ENCODE measurements at places on chromosomes 13 and 19.
A peak's percentile ranks its signal among the peaks of the same experiment; 100 is the strongest.

DNA sequence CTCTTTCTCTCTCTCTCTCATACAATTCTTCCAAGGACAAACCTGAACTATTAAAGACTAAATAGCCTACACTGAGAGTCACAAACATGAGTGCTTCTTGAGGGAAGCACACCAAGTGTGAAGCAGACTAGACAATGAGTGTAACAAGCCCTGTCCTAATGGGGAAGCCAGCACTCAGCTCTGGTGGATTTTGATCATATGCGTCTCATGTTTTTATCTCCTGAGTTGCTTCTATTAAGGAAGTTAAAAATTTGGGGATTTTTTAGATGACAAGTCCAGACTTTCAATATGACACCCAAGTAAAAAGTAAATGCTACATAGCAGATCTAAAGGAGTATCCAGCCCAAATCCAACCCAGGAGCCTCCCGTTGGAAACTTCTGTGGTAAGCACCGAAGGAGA, 437.8 kb downstream of the RFC3 start:
- DNase-seq: no peak

- no peak for DNase-seq
These were observed 148.7 kb downstream of the COL4A1 start for GRCh38 chr13:110158226-110158625.

DNA sequence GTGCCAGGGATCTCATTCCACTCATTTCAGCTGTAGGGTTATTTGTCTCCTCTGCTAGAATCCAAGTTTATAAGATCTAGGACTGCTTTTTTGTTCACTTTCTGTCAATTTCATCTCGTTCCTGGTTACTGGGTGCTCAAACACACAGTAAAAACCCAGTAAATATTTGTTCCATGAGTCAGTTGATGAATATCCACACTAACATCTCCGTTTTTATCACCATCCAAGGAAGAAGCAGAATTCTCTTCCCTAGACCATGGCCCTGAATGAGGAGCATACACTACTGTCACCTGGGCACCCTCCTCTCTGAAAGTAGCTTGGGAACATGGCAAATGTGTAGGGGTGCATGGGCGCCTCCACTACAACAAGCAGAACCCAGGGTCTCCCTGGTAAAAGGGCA, 390.8 kb downstream of the FOXO1 start:
- no peak for DNase-seq

- DNase-seq: no peak
These were observed 271.0 kb downstream of the SLITRK5 start for GRCh38 chr13:87942205-87942604.

- DNase-seq: no peak
These were observed 6.1 kb downstream of the FIZ1 start for GRCh38 chr19:55593096-55593772.

DNA sequence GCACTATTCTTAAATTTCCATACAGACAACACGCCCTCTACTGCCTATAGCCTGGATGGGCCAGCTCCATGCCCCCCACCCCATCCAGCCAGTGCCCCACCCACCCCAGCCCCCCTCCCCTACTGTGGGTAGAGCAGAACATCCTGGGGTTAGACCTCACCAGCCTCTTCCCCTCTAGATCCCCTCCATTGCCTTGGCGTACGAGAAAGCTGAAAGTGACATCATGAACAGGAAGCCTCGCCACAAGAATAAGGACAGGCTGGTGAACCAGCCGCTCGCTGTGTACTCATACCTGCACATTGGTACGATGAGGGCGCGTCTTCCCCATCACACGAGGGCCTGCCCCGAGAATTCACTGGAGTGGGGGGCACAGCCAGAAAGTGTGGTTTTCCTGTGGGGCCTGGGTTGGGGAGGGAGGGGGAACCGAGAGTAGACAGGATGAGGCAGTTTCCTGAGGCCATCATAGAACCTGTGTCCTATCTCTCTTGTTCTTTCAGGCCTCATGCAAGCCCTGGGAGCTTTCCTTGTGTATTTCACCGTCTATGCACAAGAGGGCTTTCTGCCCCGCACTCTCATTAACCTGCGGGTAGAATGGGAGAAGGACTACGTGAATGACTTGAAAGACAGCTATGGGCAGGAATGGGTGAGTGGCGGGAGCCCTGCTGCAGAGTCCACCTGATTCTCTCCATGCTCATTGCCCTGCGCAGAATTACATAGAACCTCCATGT, 29.1 kb downstream of the ATP12A start:
- DNase-seq: no peak

GRCh38 chr19:49684251-49684982, 5.0 kb upstream of the ADM5 start:
- DNase-seq: no peak

- peak; percentile 71 for DNase-seq
These were observed 2.2 kb upstream of the CEACAM6 start for GRCh38 chr19:41753159-41753558.

- DNase-seq: no peak
These were observed 15.1 kb downstream of the HPN start for GRCh38 chr19:35056513-35057063.

DNA sequence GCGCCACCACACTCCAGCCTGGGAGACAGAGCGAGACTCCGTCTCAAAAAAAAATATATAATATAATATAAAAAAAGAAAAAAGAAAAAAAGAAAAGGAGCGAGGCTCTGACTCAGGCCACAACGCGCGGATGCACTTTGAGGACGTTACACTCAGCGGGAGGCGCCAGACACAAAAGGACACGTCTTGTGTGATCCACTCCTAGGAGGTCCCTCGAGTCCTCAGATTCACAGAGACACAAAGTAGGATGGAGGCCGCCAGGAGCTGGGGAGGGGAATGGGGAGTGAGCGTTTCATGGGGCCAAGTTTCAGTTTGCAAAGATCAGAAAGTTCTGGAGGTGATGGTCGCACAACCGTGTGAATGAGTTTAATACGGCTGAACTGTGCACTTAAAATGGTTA, 8.5 kb upstream of the ABHD17A start:
- no peak for DNase-seq

- no peak for DNase-seq
These were observed 482.0 kb downstream of the DIAPH3 start for GRCh38 chr13:59681636-59682311.

DNA sequence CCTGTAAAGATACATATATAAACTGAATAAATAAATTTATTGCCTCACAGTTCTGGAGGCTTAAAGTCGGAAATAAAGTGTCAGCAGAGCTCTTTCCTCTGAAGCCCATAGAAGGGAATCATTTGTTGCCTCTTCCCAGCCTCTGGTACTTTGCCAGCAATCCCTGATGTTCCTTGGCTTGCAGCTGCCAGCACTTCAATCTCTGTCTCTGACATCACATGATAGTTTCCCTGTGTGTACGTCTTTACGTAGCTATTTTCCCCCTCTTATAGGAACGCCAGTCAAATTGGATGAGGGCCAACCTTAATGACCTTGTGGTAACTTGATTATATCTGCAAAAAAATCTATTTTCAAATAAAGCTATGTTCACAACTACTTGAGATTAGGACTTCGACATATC, 250.9 kb downstream of the LIG4 start:
- DNase-seq: no peak

GRCh38 chr13:93561576-93562225, 335.1 kb downstream of the GPC6 start:
- no peak for DNase-seq

DNA sequence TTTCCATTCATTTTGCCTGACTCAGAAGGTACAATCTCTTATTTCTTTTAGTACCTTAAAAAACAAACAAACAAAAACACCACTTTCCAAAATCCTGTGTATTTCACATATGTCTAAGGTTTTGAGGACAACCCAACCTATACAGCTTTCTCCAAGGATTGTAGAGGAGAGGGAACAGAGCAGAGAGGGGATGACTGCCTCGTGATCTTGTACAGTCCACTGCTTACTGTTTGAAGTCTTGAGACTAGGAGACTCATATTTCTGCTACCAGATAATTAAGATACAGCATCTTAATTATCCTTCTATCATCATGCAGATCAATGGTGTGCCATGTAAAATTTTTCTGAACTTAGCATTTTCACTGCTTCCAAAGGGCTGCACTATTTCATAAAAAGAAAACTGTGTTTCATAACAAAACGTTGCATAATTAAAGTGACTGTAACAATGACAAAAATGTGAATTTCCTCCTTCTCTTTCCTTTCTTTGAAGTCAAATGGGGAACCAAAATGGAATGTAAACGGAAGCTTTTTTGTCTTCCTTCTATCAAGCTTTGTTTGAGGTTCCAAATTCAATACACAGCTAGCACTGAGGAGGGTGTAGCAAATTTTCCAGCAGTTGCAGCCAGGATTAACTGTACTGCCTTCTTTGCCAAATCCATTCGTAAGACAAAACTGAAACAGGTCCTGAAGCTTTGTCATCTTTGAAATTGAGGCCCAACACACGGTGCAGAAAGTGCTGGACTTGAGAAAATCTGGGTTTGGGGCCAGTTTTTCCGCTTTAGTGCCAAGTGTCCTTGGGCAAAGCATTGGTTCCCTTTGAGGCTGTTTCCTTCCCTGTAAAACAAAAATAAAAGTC, 34.9 kb upstream of the RCBTB2 start:
- DNase-seq: no peak

DNA sequence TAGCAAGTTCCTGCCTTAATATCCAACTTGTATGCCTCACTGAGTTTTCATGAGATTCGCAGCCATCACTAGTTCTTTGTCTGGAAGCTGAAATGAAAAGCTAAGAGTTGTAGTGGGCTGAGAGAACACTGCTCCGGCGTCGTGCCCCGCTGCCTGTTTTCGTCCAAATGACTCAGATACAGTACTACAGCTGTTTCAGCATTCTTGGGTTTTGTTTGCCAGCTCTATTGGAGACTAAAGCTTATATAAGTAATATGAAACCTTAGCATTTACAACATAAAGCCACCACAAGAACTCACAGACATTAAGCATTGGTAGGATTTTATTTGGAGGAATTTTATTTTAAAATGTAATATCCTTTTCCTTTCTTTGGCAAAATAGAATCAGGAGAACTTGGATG, 299.7 kb downstream of the DLEU7 start:
- peak; percentile 53 for DNase-seq

DNA sequence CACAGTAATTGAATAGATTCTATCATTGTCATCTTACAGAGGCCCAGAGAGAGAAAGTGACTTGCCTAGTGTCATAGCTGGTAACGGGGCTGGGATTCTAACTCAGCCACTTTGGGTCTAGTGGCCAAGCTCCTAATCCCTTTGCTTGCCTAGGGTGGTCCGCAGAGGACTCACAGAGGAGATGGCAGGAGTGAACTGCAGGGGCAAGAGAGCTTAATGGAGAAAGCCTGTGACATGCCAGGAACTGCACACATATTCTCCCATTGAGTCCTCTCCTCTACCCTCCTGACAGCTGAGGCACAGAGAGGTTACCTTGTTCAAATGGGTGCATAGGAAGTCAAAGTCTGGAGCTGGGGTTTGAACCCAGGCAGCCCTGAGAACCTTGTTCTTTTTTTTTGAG, 2.7 kb downstream of the LSR start:
- DNase-seq: no peak

DNA sequence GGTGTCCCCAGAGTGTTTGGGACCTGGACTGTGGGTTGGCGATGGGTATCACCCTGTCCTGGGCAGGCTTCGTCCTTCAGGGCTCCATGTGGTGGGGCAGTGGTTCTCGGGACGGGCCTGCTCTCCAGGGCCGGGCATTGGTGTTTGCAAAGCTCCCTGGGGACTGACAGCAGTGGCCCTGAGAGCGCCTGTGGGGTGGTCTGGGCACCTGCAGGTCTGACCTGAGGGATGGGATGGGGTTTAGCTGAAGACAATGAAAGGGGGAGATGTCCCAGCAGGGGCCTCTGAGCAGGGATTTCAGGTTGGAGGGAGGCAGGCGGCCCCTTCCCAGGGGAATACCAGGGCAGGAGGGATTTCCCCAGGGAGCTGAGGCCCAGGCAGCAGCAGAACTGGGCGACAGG, 68.3 kb upstream of the MCF2L start:
- no peak for DNase-seq

DNA sequence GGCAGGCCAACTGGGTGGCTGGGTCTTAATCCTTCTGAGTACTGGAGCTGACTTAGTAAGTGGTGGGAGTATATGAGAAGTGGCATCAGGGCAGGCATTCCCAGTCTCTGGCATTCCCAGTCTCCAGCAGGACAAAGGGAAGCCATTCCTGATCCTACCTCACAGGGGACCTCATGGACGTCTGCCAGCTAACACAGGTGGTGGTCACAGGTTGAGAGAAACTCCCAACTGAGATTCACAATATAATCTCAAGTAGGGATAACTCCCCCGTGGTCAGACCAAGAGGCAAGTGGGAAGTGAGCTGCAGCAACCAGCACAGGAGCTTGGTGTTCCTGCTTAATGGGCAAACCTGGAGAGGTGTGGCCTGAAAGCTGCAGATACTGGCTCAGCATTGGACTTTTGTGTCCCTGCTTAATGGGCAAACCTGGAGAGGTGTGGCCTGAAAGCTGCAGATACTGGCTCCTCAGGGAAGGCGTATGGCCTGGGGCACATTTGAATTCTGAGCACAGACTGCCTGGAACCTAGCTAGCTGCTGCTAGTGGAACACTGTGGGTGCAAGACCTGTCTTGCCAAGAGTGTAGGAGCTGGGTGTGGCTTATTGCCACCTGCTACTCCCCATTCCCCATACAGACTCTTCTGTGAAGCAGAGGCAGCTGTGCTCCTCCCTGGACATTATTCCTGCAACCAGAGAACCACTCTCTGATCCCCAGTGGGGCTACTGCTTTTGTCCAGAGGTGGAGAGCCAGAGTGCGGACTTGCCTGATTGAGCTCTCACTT, 25.9 kb upstream of the OR10H2 start:
- no peak for DNase-seq

DNA sequence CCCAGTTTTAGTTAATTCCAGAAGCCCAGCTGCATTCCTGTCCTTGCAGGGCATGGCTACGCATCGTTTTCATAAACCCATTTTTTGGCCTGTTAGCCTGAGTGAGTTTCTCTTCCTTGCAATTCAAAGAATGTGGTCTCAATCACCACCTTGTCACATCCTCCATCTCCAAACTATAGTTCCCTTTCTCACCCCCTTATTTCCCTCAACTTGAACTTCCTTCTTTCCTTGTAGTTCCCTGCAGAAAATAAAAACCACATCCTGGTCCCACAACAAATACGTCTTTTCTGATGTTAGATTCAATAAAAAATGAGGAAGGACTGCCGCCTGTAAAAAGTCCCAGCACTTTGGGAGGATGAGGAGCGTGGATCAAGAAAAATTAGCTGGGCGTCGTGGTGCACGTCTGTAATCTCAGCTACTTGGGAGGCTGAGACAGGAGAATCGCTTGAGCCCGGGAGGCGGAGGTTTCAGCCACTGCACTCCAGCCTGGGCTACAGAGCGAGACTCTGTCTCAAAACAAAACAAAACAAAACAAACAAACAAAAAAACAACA, 13.2 kb downstream of the ADGRE3 start:
- DNase-seq: no peak

DNA sequence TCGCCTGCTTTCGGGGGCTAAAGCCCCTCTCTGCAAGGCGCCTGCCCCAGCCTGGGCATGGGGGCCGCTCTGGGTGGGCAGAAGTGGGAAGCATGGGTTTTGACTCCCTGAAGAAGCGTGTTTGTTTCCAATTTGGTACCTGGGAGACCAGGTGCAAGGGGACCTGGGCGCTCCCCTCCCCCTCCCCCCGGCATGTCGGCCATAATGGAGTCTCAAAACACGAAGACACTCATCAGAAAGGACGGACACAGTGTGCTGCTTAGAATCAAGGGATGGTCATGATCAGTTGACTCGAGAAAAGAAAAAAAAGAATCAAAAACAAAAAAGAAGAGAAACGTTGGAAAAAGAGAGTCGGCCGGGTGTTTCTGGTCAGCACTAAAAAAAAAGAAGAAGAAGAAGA, 76.8 kb downstream of the IER2 start:
- no peak for DNase-seq

All from Daoy (cell line).